ENCODE measurements at places on chromosomes 7 and 10.

- no peak for DNase-seq
Observed at GRCh38 chr7:113763226-113763625, 155.6 kb downstream of the PPP1R3A start.

GRCh38 chr10:580778-581177 lies 108.7 kb downstream of the DIP2C start:
- DNase-seq = no peak

GRCh38 chr10:119418362-119418761 lies 124.2 kb downstream of the RGS10 start:
- no peak for DNase-seq

GRCh38 chr10:129760003-129760315 lies 204.1 kb downstream of the EBF3 start:
- no peak for DNase-seq

DNA sequence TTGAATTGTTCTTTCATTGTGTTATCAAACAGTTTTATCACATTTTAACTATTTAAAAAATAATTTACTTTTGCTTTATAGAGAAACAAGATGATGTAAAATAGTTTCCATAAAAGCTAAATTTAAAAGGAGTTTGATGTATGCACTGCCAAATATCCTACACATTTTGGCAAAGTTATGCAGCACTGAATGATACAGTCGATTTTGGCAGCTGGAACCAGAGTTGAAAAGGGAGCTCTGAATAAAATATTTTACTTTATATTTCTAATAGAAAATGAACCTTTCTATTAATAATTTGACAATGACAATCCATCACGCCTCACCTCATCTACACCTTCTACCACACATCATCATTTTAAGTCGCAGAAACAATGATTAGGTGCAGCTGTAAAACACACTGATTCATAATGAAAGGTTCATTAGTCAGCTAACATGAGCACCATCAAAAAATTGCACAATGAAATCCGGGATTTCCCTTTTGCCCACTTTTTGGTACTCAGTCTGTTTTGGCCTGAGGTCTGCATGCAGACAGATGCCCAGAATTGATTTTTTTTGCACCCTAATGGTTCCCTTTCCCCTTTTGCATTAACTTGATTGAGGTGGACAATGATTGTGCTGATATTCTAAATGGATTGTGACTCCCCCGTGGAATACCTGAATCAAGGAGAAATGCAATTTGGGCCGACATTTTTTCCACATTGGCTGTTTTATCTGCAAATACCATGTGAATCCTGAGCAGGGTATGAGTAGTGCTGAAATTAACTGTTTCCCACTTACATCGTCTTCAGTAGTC lies 105.8 kb downstream of the THSD7A start:
- DNase-seq = no peak

GRCh38 chr10:119896061-119896655 lies 3.6 kb downstream of the SEC23IP start:
- DNase-seq = no peak

DNA sequence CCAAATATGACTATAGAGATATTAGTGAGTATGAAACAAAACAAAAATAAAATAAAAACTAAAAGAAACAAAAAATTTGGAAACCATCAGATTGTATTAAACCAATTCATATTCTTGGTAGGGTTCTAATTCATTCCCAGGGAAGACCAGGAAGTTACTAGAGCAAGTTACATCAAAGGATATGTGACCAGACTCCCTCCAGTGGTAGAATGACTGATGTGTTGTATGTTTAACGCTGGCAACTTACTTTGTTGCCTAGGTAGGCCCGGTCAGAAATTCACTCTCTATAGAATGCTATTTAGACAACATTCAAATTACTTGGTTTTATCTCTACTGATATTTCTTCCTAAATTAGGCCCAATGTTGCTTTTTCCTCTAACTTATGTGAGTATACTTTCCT lies 5.2 kb downstream of the PHYHIPL start:
- DNase-seq = no peak

DNA sequence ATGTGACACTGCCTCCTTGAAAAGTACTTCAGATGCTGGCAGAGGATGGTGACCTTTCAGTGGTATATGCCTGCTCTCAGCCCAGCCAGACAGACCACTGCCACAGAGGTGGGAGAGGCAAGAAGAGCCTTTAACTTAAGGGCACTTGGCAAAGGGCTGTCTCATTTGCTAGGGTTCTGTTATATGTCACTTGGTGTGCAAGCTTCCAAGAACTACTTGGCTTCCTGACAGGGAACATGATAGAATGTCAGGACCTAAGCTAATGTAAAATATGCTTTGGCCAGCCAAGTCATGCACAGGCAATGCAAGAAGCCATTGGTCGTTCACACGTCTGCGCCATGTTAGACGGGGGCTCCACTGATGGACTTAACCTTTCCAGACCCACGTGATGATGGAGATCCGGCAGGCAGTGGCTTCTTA lies 54.7 kb downstream of the RBM20 start:
- DNase-seq = no peak

GRCh38 chr10:48811917-48812316 lies 127.2 kb downstream of the WDFY4 start:
- DNase-seq = no peak

- DNase-seq = no peak
Observed at GRCh38 chr10:63288170-63288569, 155.0 kb downstream of the NRBF2 start.

- DNase-seq = no peak
Observed at GRCh38 chr7:91651986-91652385, 228.5 kb downstream of the MTERF1 start.

- no peak for DNase-seq
Observed at GRCh38 chr7:80637911-80638765, at the start of gene CD36. Gene CD36 (plus strand): TSS chr7:80638642. CDS start chr7:80646741, 8,099 bp downstream.

DNA sequence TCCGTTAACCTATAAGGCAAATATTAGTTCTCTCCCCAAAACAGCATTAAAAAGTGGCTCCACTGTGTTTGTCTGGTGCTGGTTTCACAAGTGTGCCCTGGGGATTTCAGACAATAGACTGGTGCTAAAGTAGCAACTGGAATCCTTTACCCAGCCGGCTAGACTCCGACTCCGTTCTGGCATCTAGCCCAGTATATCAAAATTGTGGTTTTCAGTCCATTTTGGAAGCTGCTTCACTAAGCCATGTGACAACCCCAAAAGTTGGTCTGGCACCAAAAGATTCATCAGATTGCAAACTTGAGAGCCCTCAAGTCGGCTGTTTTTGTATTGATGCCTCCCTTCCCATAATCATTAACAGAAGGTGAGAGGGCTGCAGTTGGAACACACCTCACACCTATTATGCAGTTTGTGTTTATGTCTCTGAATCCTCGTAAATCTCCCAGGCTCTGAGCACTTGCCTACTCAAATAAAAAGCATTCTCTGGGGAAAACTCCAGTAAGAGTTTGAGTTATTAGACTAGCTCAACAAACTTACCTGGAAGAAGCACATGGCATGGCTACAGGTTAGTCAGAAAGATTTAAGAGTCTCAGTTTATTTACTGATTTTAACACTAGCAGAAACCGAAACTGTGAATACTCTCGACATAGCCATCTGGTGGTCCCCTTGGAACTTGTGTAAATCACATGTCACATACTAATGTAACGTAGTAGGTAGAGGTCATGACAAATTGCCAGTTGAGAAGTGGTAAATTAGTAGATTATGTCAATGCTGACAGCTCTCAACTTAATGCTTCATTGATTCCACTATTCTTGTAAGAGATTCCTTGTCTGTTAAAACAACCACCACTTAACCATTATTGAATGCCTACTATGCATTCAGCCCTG lies 14.8 kb upstream of the WNT16 start:
- DNase-seq = no peak

DNA sequence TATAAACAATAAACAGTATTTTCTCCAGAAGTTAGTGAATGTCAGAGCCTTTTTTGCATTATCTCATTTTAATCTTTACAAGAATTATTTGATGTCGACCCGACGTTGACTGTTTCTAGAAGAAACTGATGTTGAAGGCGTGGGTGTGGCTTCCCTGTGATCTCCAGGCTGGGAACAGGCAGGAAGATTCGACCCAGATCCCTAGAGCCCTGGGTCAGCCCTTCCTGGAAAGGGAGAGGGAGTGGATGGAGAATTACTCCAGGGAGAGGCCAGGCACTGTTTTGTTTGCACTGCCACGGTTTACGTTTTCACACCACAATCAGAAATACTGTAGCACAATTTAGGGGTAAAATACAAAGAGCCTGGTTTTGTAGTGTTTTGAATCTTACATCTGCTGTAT lies 133.1 kb downstream of the ADARB2 start:
- DNase-seq = no peak

DNA sequence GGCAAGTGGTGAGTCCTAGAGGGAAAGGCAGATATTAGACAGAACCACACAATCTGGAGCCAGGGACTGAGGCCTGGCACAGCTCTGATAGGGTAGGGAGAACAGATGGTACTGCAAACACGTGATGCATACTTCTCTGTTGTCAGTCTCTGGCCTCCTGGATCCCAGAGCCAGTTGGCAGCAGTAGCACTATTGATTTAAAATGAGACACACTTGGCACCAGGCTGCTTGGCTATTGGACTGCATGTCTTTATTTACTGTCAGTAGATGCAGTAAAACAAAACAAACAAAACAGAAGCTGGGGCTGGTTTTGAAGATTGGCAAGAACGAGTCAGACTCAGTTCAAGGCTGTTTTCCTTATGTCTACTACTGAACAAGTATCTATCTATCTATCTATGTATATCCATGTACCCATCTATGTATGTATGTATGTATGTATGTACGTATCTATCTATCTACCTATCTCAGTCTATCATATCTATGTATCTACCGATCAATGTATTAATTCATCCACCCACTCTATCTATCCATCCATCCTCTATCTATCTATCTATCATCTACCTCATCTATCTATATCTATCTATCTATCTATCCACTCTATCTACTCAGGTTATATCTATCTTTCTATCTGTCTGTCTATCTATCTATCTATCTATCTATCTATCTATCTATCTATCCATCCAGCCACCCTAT lies 23.4 kb upstream of the MGAM2 start:
- DNase-seq = no peak

GRCh38 chr7:131057015-131057793 lies 270.5 kb upstream of the MKLN1 start:
- no peak for DNase-seq

- DNase-seq = no peak
Observed at GRCh38 chr10:12724807-12725579, 276.5 kb downstream of the CCDC3 start.

GRCh38 chr7:536231-536630 lies 16.6 kb upstream of the PDGFA start:
- no peak for DNase-seq

- DNase-seq = no peak
Observed at GRCh38 chr7:578386-578785, 58.7 kb upstream of the PDGFA start.

- DNase-seq = no peak
Observed at GRCh38 chr7:3028071-3028757, 15.5 kb downstream of the CARD11 start.

GRCh38 chr7:46756996-46757395 lies 824.9 kb downstream of the TNS3 start:
- DNase-seq = no peak

DNA sequence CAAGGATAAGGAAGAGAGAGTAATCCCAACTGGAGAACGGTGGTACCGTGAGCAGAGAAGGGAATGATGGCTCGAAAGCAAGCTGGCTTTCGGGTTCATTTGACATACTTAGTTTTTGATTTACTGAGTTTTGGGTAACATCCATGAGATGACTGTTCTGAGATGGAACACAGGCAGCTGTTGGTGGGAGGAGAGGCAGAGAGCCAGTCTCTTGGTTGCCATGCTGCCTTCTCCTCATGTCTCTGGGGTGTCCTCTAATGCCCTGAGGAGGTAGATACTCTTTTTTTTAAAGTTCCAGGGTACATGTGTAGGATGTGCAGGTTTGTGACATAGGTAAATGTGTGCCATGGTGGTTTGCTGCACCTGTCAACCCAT lies 76.4 kb upstream of the NRP1 start:
- no peak for DNase-seq

GRCh38 chr10:79049931-79050895 lies 18.6 kb upstream of the ZMIZ1 start:
- no peak for DNase-seq

DNA sequence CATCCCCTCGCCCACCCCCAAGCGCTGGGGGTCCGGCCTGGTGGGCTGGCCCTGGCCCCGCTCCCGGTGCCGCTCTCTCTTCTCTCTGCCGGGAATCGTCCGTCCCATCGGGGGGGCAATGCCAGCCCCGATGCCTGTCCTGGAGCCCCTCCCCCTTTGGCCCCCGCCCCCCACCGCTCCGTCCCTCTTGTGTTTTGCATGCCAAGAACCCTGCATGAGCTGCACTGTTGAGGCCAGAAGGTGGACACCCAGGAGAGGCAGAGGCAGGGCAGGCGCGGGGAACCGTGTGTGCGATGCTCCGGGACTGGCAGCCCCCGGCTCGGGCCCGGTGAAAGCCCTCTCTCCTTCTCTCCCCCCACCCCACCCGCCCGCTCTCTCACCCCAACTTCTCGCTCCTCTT lies 22.1 kb upstream of the HSPB1 start:
- no peak for DNase-seq

DNA sequence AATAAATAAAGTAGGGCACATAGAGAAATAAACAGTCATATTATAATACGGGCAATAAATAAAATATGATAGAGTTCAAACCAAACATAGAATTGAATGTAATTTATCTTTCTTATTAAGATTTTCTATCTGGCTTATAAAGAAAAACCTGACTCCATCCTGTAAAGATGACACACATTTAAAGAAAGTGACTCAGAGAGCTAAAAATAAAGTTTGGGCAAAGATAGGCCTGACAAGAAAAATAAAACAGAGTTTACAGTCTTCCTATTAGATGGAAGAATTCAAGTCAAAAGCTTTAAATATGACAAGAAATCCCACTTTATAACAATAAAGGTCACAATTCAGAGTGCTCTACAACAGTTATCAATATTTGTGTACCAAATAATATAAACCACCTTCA lies 580.6 kb downstream of the PHTF2 start:
- no peak for DNase-seq

- no peak for DNase-seq
Observed at GRCh38 chr10:63084690-63085382, 48.3 kb upstream of the NRBF2 start.

DNA sequence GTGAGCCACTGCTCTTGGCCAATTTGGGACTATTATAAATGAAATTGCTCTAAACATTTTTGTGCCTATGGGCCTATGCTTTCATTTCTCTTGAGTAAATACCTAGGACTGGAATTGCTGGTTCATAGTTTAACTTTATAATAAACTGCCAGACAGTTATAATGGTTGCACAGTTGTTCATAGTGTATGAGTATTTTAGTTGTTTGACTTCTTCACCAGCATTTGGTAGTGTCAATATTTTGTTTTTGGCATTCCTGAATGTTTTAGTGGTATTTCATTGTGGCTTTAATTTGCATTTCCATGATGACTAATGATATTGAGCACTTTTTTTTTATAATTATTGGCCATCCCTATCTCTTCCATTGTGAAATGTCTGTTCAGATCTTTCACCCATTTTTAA lies 29.5 kb downstream of the PLEKHA8 start:
- DNase-seq = no peak

GRCh38 chr7:3589752-3590151 lies 288.7 kb downstream of the SDK1 start:
- no peak for DNase-seq
